ENCODE measurements at places on chromosomes 3 and 15.

- DNase-seq: no peak
Observed at GRCh38 chr3:152769523-152769922, 65.4 kb upstream of the P2RY1 start.

- no peak for DNase-seq
Observed at GRCh38 chr3:28743831-28744230, 395.2 kb upstream of the AZI2 start.

- no peak for DNase-seq
Observed at GRCh38 chr3:196975349-196975748, 6.7 kb upstream of the PIGZ start.

- DNase-seq: no peak
Observed at GRCh38 chr3:69092030-69092516, 7.3 kb downstream of the ARL6IP5 start.

DNA sequence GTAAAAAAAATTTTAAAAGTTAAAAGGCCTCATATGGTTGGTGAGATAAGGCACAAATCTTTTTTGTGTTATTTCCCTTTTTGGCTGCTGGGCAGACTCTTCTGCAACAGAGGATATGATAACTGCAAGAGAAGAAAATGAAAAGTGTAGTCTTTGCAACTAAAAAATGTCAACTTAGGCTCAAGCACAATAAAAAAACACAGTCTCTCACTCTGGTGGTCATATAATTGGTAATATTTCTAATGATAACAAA is 15.4 kb downstream of the COMMD2 start:
- no peak for DNase-seq

DNA sequence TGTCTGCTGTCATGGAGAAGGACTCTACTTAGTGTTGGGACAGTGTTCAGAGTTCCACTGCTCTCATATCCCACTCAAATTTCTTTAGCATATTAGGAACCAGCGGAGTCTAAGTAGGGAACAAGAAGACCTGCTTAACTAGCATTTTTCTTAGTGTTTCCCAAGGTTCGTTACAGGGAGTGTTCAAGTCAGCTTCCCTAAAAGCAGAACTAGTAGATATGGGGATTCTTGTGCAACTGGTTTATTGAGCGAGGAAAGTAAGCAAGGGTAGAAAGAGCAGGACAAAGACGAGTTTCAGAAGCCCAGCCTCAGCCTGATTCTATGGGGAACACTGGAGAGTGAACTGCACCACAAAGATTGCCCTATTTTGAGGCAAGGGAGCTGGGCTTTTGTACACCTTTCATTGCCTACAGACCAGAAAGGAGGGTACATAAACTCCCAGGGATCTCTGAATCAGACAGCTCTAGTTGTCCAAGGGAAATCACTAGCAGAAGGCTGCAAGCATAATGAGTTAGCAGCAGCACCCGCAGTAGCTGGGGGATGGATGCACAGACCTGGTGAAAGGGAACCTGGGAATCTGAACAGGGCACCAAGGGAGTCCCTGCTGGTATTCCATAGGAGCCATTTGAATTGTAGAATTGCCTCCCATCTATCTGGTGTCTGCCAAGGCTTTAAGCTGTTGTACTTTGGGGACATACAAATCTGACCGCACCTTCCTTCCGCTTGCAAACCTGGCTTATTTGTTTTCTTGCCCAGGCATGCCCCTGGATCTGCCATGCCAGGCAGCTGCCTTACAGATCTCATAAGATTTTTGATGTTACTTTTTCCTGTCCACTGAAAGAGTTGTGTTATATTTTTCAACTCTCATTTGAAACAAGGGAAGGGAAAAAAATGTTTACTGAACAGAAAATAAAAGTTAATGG is 15.1 kb downstream of the CMTM7 start:
- DNase-seq: no peak

GRCh38 chr3:143648218-143648617 is 200.1 kb downstream of the SLC9A9 start:
- no peak for DNase-seq

DNA sequence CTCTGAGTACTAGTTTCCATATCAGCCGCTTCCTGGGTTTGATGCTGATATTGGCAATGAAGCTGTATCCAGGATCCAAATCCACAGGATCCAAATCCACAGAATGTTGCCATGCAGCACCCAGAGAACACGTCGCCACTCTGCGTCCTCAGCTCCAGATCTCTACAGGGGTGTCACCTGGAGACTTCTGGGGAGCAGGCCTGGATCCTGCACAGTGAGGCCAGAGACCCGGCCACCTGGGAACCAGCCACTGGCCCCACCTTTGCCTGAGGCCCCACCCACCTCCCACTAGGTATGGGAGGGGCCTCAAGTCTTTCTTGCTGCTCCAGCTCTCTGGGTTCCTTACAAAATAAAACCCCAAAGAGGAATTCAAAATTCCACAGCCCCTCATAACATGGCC is 123.9 kb downstream of the LRRK1 start:
- no peak for DNase-seq

GRCh38 chr15:26260517-26261133 is 397.5 kb upstream of the ATP10A start:
- no peak for DNase-seq

GRCh38 chr15:58453931-58454793 is 22.4 kb downstream of the LIPC start:
- no peak for DNase-seq

DNA sequence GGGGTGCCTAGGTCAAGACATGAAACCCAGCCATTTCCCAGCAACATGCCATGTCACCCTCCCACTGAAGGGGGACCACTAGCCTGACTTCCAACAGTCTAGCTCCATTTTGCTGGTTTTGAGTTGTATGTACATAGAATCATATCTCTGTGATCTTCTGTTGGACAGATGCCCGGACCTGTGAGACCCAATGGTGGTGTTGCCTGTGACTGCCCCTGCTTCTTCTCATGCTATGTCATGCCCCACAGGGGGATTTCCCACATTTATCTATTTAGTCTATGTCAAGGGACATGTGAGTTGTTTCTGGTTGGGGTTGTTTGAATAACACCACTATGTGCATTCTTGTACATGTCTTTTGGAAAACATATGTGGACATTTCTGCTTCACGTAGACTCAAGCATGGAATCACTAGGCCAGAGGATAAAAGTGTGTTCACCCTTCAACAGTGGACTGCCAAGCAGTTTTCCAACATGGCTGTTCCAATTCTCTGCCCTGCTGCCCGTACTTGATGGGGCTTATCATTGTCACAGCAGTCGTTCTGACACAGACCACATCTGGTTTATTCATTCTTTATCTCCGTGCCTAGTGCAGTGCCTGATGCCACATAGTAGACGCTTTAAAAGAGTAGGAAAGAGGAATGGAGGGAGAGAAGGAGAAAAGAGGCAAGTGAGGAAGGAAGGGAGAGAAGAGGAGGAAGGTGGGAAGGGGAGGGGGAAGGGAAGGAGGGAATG is 114.4 kb downstream of the TPRA1 start:
- no peak for DNase-seq

DNA sequence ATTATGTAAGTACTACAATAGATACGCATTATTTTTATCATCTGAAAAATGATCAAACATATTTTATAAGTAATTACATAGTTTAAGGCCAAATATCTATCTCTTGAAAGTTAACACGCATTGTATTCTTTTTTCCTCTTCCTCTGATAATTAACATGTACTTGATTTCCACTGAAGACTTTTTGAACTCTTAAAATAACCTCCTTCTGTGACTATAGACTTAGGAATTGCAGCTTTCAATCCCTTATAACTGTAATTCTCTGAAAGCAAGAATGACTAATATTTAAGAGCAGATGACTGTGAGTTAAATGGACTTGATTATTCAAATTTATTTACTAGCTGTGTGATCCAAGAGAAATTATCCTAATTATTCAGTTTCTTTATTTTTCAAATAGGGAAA is 730.6 kb upstream of the NECTIN3 start:
- no peak for DNase-seq

DNA sequence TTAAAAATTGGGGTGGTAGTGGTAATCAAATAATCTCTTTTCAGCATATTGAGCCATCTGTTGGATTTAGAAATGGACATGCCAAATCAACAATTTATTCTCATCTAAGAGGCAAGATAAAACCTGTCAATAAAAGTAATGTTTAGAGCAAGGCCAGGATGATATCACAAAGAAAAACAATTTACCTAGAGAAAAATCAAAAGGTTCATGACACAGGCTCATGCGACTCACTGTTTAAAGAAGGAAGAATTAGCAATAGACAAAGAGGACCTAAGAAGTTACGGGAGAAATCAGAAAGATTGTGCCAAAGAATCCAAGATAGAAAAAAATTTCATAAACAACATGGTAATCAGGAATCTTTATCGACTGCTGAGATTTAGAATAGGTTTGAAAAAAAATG is 868.5 kb upstream of the GBE1 start:
- DNase-seq: no peak

DNA sequence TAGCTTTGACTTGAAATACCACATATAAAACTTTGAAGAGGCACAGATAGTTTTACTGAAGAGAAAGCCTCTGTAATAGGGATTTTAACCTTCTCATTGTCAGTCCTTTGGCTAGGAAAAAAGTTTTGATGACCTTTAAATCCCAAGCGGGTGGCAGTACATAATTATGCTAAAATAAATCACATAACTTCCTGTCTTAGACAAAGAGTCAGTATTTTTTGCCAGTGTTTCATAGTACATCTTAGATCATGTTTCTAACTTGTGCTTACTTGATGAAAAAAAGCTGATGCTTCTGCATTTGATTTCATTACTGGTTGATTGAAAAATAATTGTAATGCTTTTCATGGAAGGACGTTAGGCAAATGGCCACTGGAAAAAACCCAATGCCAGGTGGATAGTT is 5.8 kb downstream of the ST3GAL6 start:
- no peak for DNase-seq

DNA sequence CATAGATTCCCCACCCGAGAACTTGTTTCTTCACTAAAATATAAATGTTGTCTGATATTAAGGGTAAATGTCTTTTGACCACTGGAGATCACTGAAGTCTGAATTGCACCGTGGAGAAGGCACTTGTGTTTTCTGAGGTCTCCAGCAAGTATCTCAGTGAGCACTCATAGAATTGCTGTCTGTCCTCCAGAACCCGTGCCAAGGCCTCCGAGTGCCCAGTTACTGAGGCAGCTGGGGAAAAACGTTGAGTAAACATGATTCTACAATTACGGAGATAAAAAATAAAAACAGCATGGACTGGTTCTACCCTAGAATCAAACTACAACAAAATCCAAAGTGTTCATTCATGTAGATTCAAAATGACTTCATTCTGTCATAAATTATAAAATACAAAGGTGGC is 60.0 kb downstream of the MLH1 start:
- DNase-seq: no peak

DNA sequence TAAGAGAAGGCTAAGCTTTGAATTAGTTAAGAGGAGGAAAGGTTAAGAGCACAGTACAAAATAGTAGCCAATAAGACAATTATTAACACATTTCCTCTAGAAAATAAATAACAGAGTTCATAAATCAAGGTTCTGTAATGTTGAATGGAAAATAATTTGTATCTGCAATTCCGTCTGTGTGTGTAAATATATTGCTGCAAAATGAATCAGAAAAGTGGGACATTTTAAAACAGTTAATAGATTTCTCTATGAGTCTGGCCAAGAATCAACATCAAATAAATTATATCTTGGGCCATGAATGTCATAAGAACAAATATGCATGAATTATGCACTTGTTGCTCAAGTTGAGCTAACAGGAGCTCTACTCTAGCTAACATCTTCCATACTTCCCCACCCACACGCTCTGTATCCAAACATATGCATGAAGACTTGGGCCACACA is 14.2 kb upstream of the SUCNR1 start:
- DNase-seq: no peak

GRCh38 chr15:64642875-64643274 is 132.5 kb downstream of the RBPMS2 start:
- no peak for DNase-seq

DNA sequence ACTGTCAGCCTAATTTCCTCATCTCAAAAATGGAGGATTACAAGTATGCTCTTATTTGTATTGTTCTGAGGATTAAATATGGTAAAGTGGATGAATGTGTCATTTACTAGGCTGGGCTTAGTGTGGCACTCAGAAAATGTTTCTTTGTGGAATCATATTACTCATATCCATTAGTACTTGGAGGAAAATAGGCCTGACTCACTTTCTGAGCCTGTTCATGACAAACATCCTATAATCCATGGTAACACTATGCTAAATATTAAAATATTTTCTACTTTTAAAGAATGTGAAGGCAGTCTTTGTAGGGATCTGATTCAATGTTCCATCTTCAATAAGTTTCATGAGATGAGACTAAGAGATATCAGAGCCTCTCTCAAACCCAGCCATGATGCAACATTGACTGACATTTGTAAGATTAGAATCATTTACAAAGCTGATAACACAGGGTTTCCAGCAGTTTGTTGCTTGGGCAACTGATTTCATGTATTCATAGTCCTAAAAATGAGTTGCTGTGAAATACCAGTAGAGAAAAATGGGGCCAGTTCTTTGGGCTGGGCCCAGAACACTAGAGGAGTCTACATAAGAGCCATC is 1048.5 kb downstream of the NTRK3 start:
- DNase-seq: no peak

DNA sequence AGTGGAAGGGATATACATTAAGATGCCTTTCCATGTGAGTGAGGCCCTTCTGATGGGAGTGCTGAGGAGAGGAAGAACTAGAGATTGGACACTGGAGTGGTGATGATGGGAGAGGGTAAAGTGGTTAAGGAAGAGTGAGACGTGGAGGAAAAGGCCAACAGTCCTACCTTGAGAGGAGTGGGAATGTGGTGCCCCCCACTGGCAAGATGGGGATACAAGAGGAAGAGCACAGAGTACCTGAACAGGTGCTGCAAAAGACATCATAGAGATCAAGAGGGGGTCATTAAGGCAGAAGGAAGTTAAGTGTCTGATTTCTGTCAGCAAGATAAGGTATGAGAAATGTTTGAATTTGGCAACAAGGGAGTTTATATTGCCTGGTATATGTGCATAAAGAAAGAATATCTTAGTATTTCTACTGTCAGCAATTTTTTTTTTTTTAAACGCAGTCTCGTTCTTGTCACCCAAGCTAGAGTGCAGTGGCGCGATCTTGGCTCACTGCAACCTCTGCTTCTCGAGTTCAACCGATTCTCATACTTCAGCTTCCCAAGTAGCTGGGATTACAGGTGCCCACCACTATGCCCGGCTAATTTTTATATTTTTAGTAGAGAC is 34.0 kb downstream of the ARIH2 start:
- peak; percentile 13 for DNase-seq

DNA sequence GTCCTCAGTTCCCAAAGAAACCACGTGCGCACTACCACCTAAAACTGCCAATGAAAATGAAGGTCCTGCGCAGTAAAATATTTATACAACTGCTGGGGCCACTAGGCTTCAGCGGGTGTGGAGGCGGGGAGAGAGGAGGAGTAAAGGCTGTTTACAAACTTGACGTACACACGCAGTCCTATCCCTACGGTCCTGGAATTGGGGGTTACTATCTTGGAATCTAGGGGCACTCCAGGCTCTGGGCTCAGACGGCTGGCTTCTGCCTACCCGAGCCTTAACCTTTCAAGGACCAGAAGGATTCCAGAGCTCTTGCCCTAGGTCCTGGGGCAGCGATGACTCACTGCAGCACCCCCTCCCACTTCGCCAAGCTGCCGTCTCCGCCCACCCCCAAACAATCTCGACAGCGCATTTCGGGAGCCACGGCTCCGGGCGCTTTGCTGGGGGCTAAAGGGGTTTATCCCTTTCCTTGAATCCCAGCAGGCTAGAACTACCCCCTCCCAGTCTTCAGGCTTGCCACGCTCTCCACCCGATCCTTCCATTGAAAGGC is 3.0 kb downstream of the ADAMTS9 start:
- no peak for DNase-seq
